Activated CD4-positive, alpha-beta T cell treated with anti-CD3 and anti-CD28 coated beads for 36 hours (primary cell): ENCODE measurements at places on chromosomes 1 and 21.
A peak's percentile ranks its signal among the peaks of the same experiment; 100 is the strongest.

GRCh38 chr1:89832496-89833127, 11.8 kb downstream of the LRRC8D start:
- no peak overlapping the region for H3K4me3 ChIP-seq
- H3K27ac ChIP-seq: no peak overlapping the region
- H3K27me3 ChIP-seq: no peaks in the 10 kb centered on the region
- no peaks in the 10 kb centered on the region for H3K36me3 ChIP-seq
- H3K4me1 ChIP-seq: peaks cover 5% of the 10 kb centered on the region

DNA sequence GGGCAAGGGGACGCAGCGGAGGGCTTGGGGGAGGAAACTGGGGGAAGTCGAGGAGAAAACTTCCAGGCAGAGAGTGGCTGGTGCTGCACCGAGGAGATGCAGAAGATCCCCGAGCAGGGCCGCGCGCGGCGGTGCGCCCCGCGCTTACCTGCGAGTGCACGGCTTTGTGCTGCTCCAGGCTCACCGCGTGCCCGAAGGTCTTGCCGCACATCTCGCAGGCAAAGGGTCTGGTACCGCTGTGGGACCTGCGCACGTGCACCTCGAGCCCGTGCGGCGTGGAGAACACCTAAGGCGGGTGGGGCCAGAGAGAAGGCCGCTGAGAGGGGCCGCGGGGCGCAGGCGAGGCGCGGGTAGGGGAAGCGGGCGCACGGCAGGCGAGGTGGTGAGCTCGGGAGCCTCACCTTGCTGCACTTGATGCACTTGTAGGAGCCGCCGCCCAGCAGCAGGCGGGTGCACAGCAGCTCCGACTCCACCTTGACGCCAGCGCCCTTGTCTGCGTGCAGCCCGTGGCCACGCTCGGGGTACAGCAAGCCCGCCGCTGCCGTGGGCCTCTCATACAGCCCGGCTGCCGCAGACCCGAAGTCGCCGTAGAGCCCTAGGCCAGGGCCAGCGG, 6.4 kb downstream of the GFI1 start:
- H3K36me3 ChIP-seq: peaks cover 88% of the 10 kb centered on the region
- H3K4me1 ChIP-seq: peaks cover 64% of the 10 kb centered on the region
- H3K4me3 ChIP-seq: peak overlapping the region; percentile 58
- H3K27ac ChIP-seq: peak overlapping the region; percentile 42
- no peak for DNase-seq
- no peaks in the 10 kb centered on the region for H3K27me3 ChIP-seq

DNA sequence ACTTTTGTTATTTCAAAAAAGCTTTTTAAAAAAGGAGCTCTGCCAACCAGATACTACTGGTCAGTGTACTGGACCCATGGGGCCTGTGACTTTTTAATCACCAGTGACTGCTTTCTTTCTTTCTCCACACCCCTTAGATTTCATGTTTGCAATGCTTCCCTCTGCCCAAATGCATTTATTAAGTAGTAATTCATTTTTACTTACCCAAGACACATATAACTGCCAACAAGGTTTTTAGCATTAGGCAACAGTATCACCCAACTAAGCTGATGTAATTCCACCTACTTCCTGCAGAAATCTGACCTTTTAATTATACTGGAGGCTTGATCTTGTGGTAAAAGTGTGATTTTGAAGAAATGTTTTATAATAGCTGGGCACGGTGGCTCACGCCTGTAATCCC, 12.5 kb downstream of the MECR start:
- no peaks in the 10 kb centered on the region for H3K27me3 ChIP-seq
- H3K27ac ChIP-seq: no peak overlapping the region
- H3K36me3 ChIP-seq: peaks cover 28% of the 10 kb centered on the region
- no peak for DNase-seq
- H3K4me3 ChIP-seq: no peak overlapping the region
- H3K4me1 ChIP-seq: no peaks in the 10 kb centered on the region

- no peak overlapping the region for H3K27ac ChIP-seq
- DNase-seq: peak; percentile 72
- peaks cover 4% of the 10 kb centered on the region for H3K27me3 ChIP-seq
These were observed 45.9 kb upstream of the NRDC start for GRCh38 chr1:51924455-51924854.

DNA sequence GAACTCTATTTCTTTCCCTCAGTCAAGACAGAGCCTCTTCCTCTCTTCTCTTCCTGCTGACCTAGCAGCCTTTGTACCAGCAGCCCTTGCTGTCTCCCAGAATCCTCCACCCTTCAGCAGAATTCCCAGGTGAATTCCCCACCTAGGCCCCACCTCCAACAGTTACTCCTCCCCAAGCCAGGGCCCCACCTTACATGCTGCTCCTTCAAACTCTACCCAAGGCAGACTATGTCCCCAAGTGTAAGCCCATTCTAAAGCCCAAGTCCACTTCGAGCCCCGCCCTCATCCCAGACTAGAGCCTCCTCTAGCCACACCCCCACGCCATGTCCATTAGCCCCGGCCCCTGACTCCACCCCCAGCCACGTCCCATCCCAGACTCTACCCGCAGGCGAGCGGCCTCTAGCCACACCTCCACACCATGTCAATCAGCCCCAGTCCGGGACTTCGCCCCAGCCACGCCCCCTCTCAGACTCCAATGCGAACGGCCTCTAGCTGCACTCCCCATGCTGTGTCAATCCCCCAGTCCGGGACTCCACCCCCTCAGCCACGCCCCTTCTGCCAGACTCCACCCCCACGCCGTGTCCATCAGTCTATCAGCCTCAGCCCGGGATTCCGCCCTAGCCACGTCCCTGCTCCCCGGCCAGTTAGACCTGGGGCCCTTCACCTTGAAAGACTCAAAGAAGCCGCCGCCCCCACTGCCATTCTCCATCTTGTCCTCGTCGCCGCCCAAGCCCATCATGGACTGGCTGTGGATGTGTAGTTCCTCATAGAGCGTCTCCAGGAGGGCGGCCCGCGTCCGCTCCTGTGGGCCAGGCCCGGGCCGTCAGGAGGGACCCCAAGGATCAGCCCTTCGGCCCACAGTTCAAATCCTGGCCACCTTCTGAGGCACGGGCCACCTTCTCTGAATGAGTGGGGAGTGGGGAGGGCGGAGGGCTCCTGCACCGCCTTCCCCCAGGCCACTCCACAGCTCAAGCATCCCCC, 61.3 kb downstream of the RAP1GAP start:
- peaks cover 9% of the 10 kb centered on the region for H3K27me3 ChIP-seq
- no peak overlapping the region for H3K27ac ChIP-seq
- DNase-seq: peak; percentile 86
- H3K4me1 ChIP-seq: peaks cover 8% of the 10 kb centered on the region
